ENCODE measurements at places on chromosomes 7 and 10. TPM values are rescaled to one million over a fixed set of nuclear protein-coding genes. Genes with fewer than 3 reads are reported as not detected.

The ADAM22 gene
- total RNA-seq = 0.40 TPM

The SLC26A5 gene
- 1.4 TPM for total RNA-seq

The NEUROD6 gene
- not detected for total RNA-seq

The PRSS37 gene
- not detected for total RNA-seq

The PNLIPRP3 gene
- total RNA-seq = not detected

DNA sequence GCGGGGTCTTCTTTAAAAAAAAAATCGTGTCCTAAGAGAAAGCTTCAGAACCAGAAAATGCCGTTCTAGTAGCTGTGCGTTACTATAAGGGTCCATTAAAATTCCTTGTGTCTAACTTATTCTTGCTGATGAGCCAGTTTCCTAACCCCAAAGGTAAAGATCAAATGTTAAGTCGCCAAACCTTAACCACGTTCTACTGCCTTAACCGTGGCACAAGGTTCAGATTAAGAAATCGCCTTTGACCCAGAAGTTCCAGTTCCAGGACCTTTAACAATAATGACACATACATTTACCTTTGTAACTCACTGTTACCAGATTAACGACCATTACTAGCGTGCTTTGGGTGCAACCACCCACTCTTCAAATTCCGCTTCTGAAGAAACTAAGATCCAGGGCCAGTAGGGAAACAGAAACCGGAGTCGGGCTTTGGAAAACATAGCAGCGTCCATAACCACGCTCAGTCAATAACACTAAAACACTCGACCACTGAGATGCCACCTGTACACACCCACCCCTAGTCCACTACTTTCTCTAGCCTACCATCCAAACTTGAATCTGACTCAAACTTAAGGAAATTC is 620 bp downstream of the BET1 start:
- peak; percentile 53 for DNase-seq

DNA sequence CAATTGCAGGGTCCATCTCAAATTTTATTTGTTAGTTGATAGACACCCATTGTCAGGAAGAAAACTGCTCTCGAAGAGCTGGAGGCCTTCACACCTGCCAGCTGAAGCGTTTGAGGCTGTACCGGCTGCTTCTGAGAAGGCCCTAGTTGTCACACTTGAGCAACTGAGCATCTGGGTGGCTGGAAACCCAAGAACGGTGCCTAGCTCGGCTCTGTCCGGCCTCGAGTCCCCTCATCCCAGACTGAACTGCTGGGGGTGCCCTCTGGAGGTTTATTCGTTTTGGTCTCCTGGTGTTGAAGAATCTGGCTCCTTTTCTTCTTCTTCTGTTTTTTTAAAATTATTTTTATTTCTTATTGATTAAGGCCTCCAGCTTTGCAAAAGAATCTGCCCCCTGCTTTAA is 59.3 kb upstream of the EXOC6 start:
- DNase-seq = no peak

- no peak for DNase-seq
These were observed 2.8 kb downstream of the FAM20C start for GRCh38 chr7:195010-195829.

GRCh38 chr7:139700505-139701235 is 77.1 kb downstream of the HIPK2 start:
- no peak for DNase-seq

- no peak for DNase-seq
These were observed 132.3 kb downstream of the PLXNA4 start for GRCh38 chr7:132443761-132444520.

- DNase-seq = no peak
These were observed 9.5 kb downstream of the C10orf53 start for GRCh38 chr10:49688920-49689319.

DNA sequence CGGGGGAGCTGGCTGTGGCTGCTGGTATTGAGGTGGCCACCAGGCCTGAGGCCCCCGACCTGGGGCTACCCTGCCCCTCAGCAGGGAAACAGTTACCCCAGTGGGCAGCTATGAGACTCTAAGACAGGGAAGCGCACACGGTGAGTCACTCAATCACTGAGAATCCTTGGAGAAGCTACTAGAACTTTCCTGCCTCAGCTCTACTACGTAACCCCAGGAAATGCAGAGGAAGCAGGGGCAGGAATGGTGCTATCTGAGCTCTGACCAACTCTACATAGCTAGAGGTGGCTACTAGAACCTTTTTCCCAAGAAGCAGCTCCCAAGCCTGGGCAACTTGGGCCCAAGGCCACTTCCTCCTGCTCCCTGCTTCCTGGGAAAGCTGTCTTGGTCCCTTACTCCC is 11.8 kb downstream of the DNAJB12 start:
- DNase-seq = peak; percentile 79

DNA sequence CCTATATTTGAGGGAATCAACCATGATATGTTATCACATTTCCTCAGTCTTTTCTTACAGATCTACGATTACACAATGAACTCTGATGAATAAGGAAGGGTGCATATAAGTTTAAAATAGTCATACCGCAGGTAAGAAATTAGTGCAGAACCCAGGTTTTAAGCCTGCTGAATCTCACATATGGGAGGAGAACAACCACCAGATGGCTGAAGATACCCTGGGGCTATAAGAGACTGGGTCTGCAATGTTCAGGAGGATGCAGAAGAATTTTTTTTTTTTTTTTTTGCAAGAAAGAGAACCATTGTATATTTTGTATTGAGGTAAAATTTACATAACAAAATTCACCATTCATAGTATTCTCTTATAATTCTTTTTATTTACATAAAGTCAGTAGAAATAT is 372.3 kb upstream of the MYO3A start:
- DNase-seq = no peak

- no peak for DNase-seq
These were observed 12.0 kb upstream of the AQP1 start for GRCh38 chr7:30899630-30900029.

DNA sequence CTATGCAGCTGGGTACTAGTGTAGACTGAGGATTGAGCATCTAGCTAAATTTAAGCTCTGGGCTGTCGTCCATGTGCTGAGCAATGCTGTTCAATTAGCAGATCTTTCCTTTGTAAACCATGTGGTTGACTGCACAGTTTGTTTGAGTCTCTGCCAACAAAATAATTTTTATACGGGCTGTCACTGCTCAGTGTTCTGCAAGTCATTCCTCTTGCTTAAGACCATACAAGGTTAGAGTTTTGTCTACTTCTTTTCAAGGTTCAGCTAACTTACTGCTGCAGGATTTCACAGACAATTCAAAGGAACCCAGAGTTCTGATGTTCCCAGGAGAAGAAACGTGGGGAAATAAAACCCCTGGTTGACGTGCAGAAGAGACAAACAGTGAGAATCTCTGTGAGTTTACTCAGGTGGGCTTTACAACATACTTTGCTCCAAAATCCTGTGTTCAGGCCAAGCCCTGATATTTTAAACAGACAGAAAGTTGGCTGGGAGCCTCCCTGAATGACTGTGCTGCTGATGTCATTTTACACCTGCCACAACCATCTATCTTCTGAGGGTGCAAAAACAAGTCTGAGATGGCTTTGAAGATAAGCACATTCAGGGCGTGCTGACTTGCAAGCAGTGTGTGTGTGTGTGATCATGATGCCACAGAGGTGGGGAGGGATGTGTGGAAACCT is 177.1 kb upstream of the SVIL start:
- peak; percentile 95 for DNase-seq

DNA sequence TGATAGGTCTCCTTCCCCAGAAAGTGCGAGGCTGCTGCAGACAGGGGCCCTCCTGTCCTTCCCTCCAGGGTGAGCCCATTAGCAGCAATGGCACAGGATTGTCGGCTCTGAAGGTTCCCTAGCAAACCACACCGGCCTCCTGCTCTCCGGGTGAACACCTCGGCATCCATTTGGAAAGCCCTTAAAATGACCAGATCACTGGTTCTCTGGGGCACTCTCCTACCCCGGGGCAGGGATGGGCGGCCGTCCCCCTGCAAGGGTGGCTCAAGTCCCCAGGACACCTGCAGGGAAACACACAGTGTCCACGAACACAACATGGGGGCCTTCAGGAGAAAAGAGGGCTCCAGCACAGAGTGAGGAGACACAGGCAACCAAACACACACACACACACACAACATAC is 459.1 kb downstream of the PTPRN2 start:
- no peak for DNase-seq

DNA sequence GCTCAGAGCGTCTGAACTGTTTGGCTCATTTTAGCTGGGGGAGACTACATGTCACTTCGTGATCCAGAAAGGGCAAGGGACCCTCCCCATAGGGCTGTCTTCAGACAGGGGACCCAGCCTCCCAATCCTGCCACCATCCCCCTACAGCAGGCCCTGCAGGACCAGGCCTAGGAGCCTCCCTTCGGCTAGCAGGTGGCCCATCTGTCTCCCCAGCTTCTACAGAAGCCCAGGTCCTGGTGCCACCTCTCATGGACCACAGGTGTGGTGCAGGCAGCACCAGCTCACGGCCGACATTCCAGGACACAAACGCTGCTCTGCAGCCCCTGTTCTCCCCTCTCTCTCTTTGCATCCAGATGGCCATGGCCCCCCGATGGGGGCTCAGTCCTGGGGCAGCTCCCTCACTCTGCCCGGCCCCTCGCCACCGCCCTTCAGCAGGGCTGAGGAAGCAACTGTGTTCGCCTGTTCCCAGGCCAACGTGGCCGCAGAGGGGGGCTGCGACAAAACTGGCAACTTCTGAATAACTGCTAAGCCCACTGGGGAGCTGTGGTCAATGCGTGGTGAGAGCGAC is 10.3 kb downstream of the TECPR1 start:
- DNase-seq = no peak

- no peak for DNase-seq
These were observed 41.4 kb downstream of the VAX1 start for GRCh38 chr10:117096599-117097201.

- no peak for DNase-seq
These were observed 19.0 kb upstream of the CAPZA2 start for GRCh38 chr7:116843378-116843777.

DNA sequence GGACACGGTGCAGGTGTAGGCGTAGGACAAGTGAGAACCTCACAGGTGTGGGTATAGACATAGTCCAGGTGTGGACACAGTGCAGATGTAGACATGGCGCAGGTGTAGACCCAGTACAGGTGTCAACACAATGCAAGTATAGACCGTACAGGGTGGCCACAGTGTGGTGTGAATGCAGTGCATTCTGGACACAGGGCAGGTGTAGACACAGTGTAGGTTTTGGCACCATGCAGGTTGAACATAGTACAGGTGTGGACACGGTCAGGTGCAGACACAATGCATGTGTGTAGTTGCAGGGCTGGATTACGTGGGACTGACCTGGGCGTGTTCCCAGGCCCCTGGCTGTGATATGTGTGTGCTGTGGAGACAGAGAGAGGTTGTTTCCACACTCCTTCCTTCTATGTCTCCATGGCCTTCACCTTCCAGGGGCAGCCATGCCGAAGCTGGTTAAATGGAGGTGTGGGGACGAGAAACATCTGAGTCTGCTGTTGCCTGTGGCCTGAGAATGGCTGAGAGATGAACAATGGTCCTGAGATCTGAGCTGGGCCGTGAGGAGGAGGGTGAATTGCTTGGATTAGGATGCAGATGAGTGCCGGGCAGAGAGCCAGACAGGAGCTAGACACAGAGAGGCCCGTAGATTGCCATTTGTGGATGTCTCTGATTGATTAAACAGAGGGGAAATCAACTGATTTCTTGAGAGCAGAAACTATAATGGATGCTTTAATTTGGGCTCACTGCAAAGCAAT is 343.9 kb upstream of the SHH start:
- DNase-seq = no peak

DNA sequence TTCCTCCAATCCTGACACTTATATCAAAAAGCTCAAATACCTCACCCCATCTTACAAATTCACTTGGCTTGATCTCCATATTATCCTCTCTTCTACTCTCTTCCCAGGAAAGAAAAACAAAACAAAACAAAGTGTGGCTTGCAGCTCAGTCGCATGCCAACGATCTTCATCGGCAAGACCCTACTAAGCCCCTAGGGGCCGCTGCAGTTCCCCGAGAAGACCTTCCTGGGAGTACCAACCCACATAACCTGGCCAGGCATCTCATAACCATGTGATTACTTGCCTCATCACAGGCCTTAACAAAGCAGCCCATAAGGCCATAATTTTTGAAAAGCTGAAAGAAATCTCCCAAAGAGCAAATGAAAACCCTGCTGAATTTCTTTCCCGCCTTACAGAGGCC is 103.7 kb downstream of the ZNF92 start:
- DNase-seq = peak; percentile 11

DNA sequence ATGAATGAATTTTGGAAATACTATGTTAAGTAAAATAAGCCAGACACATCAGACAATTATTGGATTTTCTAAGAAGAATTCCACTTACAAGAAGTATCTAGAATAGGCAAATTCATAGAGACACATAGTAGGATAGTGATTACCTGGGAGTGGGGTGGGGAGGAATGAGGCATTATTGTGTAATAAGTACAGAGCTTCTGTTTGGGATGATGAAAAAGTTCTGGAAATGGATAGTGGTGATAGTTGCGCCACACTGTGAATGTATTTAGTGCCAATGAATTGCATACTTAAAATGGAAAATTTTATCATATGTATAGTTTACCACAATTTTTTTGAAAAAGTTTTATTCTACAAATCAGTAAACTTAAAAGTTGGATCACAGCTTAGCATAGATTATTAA is 297.2 kb upstream of the KAT6B start:
- no peak for DNase-seq

DNA sequence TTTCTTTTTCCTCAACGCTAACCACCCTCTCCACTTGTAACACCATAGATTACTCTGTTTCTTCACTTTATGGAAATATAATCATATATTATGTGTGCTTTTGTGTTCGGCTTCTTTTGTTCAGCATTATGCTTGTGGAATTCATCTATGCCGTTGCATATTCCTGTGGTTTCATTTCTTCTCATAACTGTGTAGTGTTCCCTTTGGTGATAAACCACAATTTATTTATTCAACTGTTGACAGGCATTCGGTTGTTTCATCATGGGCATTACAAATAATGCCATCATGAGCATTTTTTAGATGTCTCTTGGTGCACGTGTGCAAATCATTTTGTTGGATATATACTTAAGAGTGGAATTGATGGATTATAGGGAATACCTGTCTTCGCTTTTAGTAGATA is 12.1 kb downstream of the AVL9 start:
- no peak for DNase-seq

All from lung microvascular endothelial cell (primary cell).